ENCODE measurements at places on chromosomes 7 and 10. TPM values are rescaled to one million over a fixed set of nuclear protein-coding genes. Genes with fewer than 3 reads are reported as not detected.

The MMP21 gene
- 1.2 TPM for total RNA-seq

The SLC25A28 gene
- 17.3 TPM for total RNA-seq

The CNTNAP2 gene
- total RNA-seq, result 68.8 TPM

The CHRM2 gene
- 1.4 TPM for total RNA-seq

The ARHGEF5 gene
- total RNA-seq, result 6.9 TPM

The CACNB2 gene
- 31.2 TPM for total RNA-seq
